Kidney tubule cell (primary cell): ENCODE measurements at places on chromosomes 4 and X.

DNA sequence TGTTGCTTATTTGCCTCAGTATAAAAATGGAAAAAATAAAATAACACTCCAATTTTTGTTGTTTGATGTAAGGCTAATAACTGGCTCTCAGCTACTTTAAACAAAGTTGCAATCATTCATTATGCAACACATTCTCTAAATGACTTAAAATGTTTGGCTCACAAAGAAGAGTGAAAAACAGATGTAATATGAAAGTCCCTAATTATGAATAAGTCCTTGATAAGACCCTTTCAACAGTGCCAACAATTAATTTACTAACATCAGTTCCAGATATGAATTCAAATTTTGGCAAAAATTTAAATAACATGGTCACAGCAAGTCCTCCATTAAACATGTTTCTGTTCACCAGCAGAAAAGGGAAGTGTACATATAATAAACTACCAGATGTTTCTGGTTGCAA is 69.8 kb downstream of the PAPSS1 start:
- no peak for DNase-seq

DNA sequence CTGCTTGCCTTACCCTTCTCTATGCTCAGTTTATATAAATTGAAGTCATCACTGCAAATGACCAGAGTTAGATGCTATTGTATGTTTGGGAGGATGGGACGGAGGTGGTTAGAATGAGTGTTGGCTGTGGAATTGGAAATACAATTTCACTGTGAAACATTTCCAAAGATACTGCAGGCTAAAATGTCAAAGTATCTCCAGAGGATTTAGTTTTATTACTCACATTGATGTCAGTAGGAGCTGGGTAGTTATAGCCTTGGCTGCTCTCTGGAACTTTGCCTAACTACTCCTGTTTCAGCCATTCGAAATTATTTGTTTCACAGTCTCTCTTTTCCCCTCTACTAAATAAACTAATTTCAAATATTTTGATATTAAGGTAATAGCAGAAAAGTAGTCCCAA is 92.6 kb upstream of the PPP3CA start:
- no peak for DNase-seq

DNA sequence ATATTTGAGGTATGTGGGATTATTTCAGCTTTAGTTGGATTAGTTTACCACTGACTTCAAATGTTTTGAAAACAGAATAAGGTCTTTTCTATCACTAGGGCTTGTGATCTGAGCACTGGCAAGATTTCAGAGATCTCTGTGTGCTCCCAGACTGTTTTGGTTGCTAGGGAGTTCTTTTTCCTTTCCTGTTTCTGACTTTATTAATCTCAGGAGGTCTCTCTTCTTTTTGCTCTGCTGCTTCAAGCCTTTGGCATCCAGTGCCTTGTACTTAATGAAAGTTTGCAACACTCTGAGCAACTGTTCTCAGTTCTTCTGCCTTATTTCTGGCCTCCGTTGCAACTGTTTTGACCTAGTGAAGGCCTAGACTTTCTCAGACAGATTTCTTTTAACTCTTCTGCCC is 32.1 kb upstream of the PAQR3 start:
- DNase-seq = no peak

GRCh38 chr4:168794881-168795280 is 215.2 kb downstream of the CBR4 start:
- DNase-seq = peak; percentile 47

DNA sequence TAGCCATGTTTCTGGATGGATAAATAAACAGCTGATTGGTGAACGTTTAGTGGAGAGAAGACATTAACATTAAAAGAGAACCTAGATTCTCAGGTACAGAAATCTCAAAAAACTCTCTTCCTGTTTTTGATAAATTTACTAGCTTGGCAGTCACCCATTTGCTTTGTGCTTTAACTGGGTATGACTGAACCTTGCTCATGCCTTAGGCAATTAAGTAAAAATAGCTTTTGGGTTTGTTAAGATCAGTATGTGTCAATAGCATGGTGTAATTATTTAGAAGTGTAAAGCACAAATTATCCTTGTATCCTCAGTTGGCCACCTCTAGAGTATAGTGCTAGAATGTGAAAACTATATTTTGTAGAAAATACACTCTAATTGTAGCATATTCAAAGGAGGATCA is 200.0 kb downstream of the CFAP299 start:
- DNase-seq = no peak

DNA sequence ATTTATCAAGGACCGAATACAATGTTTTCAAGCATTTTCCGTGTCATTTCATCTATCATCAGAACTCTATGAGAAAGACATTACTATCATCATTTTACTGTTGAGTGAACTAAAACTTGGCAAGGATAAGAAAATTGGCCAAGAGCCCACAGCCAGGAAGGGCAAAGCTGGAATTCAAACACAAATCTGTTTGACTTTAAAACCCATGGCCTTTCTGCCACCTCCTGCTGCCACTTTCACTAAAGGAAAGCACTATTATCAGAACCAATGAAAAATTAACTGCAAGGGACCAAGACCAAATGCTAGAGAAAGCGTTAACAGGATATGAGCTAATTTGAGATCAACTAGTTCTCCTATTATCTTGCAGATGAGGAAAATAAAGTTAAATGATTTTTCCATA is 2759.2 kb downstream of the ARAP2 start:
- no peak for DNase-seq

GRCh38 chr4:86441175-86441936 is 81.5 kb upstream of the MAPK10 start:
- DNase-seq = peak; percentile 96

DNA sequence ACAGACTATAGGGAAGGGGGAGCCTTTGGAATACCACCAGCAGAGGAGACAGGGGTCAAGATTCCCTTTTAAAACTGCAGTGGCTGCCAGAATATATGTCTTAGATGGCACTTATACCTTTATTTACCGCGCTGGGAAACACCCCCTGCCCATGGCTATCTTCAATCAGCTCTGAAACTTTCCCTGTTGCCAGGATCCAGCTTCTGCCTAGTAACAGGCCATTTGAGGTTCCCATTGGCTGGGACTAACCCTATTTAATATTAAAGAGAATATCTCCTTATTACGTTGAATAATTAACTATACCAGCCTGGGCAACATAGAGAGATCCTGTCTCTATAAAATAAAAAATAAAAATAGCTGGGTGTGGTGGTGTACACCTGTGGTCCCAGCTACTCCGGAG is 23.8 kb downstream of the SOWAHB start:
- no peak for DNase-seq

- no peak for DNase-seq
These were observed 325.9 kb downstream of the NR3C2 start for GRCh38 chr4:148116264-148116663.

DNA sequence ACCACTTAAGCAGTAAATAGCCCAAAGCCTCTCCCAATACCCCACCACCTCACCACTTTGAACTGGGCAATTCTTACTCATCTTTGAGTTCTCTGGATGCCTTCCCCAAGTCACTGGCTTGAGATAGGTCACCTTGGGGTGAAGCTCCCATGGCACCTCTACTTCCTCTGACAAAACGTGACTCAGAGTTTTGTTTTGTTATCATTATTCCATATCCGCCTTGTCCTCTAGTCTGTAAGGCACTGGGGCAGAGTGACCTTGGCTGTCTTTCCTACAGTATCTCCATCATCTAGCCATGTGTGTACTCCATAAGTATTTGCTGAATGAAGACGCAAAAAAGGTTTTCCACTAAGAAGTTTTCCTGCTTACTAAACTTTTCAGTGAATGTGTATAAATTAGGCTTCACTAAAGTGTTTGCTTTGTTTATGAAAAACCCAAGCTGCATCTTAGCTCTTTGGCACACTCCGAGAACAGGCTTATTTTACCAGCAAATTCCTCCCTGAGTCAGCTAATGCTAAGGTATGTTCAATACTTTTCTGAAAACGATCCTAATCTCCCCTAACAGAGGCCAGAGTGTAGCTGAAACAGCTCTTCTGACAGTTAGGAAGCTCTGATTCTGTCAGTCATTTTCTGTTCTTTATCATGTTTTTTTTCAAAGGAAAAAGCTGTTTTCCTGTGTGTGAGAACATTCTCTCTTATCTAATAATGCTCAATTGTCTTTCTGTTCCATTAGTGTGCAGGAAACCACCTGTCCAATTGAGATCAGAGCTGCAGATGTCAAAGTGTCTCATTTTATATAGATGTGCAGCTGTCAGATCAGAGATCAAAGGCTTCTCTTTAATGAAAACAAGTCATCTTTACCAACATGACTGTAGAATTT is 30.2 kb upstream of the TSPAN5 start:
- peak; percentile 59 for DNase-seq

DNA sequence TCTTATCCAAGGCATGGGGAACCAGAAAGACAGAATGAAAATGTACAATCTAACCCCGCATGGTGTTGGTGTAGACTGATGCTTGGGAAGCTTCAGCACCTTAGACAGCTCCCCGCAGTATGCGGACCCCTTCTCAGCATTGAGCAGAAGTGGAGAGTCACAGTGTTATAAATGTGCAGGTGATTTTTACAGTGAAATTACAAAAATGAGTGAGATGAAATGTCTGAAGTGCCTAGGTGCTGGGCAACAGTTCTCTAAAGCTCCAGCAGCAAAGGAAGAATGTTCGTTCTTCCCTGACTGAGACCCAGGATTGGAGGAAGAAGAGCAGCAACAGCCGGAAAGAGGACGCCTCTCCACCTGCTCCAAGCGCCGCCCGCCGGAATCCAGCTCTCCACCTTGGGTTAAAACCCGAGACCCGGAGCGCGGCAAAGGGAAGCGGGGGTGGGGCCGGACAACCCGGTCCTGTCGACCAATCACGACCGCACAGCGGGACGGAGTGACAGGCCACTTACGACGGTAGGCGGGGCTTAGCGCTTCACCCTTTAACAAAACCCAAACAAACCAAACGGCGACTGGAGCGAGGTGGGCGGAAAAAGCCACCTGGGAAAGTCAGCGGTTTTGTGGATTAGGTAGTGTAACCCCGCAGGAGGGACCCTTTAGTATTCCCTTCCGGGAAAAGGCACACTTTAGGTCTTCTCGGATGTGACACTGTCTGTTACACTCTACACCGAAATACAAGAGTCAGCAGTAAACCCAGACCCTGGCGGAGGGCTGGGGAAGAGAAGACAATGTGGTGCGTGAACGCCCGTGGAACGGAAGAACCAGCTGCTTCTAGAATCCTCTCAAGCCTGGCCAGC is at the start of gene GLRA3:
Gene GLRA3, minus strand, starts transcription at position 403 of the 857 bp plus-strand sequence. CDS start 436 bp downstream, outside the sequence.
- peak; percentile 45 for DNase-seq

GRCh38 chr4:146285037-146285436 is 70.7 kb downstream of the REELD1 start:
- no peak for DNase-seq

GRCh38 chrX:52078131-52078530 is 9.1 kb upstream of the MAGED4B start:
- DNase-seq = no peak

- DNase-seq = no peak
These were observed 35.8 kb upstream of the TNIP3 start for GRCh38 chr4:121199742-121200561.

DNA sequence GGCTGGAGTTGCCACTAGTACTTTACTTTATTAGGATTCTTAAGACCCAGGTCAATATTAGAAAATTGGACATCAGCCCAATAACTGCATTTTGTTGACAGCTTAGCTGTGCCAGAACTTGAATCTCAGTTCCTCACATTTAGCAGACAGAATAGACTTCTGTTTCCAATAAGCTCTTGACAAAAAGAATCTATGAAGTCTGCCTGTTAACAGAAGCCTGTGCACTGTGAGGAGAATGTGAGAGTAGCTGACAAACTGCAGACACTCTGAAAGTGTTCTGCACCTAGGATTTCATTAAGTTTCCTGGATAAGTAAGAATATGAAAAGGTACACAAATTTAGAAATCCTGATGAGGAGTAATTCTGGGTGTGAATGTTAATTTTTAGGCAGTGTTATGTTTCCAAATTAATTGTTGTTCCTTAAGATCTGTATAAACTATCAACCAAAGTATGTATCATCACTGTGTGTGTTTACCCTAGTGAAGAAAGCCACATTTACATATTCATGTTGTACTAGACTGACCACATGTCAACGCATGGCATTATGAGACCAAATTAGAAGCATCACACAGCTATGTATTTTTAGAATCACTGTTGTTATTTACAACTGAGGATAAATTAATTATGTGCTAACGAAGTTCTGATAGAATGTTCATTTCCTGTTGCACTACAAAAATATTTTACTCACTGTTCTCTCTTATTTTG is 756.4 kb upstream of the IGFBP7 start:
- DNase-seq = no peak

- DNase-seq = peak; percentile 90
These were observed 21.0 kb downstream of the SAT1 start for GRCh38 chrX:23803931-23804381.

DNA sequence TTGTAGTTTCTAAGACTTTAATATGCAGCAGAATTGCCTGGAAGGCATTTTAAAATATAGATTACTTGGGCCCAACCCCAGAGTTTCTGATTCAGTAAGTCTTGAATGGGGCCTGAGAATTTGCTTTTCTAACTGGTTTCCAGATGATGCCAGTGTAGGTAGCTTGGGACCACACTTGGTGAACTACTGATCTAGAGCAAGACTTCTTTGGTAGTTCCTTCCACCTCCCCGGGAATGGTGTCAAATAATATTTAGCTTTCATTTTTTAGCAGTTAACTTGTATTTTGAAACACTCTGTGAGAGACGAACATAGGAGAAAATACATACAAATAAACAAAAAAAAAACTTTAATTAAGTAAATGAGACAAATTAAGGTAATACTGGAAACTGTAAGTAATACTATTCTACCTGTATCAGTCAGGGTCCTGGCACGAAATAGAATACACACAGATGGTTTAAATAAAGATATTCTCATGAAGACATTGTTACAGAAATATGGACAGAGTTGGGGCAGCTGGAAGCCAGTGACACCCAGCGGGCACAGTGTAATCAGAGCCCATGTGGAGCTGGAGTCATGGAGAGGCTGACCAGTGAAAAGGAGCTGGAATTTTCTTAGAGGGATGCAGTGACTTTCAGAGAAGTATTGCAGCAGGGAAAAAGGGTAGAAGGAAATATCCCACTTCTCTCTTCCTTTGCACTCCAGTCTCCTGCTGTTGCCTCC is 905.7 kb downstream of the CCSER1 start:
- DNase-seq = no peak

GRCh38 chrX:67784712-67785111 is 240.9 kb downstream of the AR start:
- DNase-seq = no peak

GRCh38 chrX:4193500-4194155 is 480.2 kb upstream of the PRKX start:
- DNase-seq = no peak
